Stimulated activated CD8-positive, alpha-beta memory T cell treated with anti-CD3 and anti-CD28 coated beads, Interleukin-4, amount 100 ng/mL, for 1 hour (primary cell): ENCODE measurements at places on chromosomes 1 and 21.

- no peak for DNase-seq
These were observed 44.7 kb downstream of the SLC30A10 start for GRCh38 chr1:219883400-219884332.

GRCh38 chr1:240706150-240706935 lies 94.4 kb upstream of the GREM2 start:
- no peak for DNase-seq

- no peak for DNase-seq
These were observed 244.8 kb downstream of the ASTN1 start for GRCh38 chr1:176919386-176920378.

DNA sequence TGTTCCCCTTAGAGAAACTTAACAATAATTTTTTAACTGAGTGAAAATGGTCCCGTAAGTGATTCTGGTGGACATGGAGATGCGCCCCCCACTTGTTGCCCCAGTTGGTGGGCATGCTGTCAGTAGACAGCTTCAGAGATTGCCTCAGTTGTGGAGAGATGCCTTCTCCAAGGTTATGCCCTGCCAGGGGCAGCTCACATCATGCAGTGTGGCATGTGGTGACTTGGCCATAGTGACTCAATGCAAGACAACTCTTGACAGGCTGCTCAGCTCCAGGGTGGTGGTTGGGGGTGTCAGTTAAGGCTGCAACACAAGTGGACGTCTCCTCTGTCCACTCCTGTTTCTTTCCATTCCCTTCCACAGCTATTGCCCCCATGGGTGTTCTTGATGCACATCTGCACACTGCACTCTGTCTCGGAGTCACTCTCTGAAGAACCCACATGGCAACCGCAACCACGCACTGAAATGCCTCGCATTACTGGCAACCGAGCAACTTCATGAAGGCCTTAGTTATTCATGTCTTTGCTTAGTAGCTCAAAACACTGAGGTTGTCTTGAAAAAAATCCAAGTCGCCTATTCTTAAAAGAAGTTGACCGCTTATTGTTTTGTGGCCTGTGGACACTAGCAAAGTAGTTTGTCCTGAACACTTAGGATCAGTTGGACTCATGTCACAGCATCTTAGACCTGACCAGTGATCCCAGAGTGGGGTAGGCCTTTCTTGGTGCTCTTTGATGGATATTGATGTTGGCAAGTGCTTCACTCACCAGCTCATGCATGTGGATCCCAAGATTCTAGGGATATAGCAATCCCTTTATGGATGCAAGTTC lies 54.8 kb upstream of the USP1 start:
- DNase-seq = no peak

GRCh38 chr1:201364808-201365105 lies 12.7 kb downstream of the TNNT2 start:
- no peak for DNase-seq

- no peak for DNase-seq
These were observed 639.5 kb downstream of the PLPP3 start for GRCh38 chr1:55939866-55940265.

GRCh38 chr1:100565937-100566699 lies 28.2 kb downstream of the GPR88 start:
- DNase-seq = no peak

- no peak for DNase-seq
These were observed 12.4 kb downstream of the NEXN start for GRCh38 chr1:77900687-77901293.

- DNase-seq = no peak
These were observed 431 bp downstream of the CLCN6 start for GRCh38 chr1:11806307-11806936.

GRCh38 chr1:94092210-94092613 lies 28.7 kb downstream of the ABCA4 start:
- DNase-seq = no peak

DNA sequence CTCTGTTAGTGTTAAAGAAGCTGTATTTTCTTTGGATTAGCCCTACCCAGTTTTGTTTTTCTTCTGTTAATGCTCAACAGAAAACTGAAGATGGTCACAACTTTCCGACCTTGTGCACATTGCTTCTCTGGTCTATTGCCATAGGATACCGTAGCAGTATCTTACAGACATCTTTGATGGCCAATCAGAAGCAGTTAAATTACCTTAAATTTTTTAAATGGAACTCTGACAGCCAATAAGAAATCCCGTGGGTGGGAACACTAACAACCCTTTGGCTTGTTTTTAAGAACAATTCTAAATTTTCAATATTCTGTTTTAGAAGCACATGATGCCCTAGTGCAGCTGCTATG lies 17.2 kb downstream of the NFYC start:
- DNase-seq = no peak

GRCh38 chr1:202274611-202275010 lies 67.1 kb downstream of the UBE2T start:
- DNase-seq = peak; percentile 16

- DNase-seq = no peak
These were observed 188.3 kb upstream of the ZRANB2 start for GRCh38 chr1:71269179-71269578.

- DNase-seq = no peak
These were observed 68.7 kb downstream of the RGL1 start for GRCh38 chr1:183873642-183874041.

- peak; percentile 40 for DNase-seq
These were observed 72.7 kb upstream of the AK4 start for GRCh38 chr1:65075123-65075976.

GRCh38 chr21:46226920-46227599 lies 1.5 kb downstream of the LSS start:
- no peak for DNase-seq

DNA sequence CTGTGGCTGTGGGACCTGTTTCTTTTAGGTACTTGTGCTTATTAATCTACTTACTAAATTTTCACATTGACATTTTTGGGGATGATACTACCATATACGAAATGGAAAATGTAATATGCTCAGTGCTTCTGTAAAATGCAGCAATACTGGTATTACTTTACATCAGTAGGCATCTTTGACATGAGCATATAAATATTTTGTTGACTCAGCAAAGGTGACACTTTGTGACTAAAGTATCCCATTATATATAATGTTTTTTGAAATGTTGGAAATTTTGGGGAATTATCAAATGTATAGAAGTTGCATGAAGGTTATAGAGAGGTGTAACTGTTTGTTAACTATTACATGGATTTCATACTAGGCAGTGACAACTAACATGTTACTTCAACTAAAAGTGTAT lies 2.3 kb upstream of the FAM177B start:
- no peak for DNase-seq

DNA sequence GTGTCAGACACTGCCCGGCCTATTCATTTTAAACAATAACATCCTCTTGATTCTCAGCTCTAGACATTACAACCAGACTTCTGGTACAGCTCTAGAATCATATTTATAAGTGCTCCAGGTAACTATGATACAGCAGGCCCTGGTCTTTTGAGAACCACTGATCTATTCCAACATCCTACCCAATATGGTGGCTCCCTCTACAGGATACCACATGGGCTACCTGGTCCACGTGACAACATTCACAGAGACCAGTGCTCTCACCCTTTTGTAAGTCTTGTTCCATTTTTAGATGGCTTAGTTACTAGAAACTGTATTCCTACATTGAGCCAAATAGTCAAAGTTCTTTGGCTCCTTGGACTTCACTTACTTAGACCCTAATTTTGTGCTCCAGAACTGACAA lies 102.9 kb downstream of the PTPN14 start:
- no peak for DNase-seq

DNA sequence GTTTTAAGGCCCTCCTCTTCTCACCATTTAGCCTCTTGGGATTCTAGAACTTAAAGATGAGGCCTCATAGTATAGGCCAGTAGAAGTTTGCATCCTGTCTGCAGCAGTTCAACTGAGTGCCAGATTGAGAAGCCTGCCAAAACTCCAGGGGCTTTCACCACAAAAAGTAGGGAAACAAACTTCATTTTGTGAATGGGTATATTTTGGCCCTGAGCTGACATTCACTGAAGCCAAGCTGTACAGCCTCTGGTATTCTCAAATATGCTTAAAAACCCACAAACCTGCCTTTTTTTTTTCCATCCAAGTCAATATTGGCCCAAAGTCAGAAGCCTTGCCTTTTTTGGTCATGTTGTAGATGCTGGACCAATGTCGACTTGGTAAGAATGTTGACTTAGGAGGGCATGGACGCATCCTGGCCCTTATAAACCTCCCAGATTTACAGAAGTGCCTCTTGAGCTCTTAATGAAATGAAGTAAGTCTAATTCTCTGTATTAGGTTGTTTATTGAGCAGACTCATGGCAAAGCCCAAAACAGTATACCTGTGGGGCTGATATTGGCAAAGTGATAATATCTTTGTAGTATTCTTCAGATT lies 337.5 kb downstream of the CHRM3 start:
- DNase-seq = no peak

GRCh38 chr1:41613689-41614574 lies 129.4 kb upstream of the EDN2 start:
- DNase-seq = no peak

GRCh38 chr1:25572708-25573590 lies 29.5 kb downstream of the LDLRAP1 start:
- DNase-seq = no peak

DNA sequence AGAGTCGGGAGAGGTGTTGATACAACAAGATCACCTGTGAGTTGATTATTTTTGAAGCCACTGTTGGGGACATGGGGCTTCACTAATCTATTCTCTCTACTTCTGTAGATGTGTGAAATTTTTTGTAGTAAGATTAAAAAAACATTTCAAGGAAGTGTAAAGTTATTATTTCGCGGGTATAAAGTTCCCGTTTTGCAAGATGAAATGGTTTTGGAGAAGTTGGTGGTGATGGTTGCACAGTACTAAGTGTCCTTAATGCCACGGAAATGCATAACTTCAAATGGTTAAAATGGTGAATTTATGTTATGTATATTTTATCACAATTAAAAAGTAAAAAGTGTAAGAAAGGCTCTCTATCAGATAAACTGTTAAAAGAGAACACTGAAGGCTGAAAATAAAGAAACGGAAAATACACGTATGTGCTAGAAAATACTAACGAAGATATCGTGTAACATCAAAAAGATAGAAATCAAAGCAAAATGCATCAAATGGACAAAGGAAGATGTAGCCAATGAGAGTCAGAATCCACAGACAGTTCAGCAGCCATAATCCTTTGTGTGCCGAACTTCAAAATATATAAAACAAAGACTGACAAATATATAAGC lies 2.9 kb upstream of the ITGB2 start:
- DNase-seq = no peak

DNA sequence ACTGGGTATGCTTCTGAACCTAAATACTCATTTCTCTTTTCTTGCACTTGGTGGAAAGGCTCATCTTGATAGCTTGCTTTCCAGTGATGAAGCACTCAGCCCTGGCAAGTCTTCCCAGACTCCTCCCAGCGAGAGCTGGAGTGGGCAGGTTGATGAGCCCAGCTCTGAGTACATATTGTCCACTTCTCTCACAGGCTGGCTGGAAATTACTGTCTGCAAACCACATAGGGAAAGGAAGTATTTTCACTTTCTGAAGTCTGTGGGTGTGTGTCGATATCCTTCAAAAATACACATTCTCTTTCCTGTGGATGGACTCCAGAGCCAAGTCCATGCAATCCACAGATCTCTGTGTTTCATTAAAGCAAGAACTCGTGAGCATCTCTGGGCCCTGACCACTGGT lies 38.7 kb upstream of the CNTN2 start:
- DNase-seq = no peak

GRCh38 chr1:233730809-233731208 lies 116.9 kb downstream of the KCNK1 start:
- no peak for DNase-seq

- DNase-seq = no peak
These were observed 13.6 kb upstream of the C1QTNF12 start for GRCh38 chr1:1259951-1260600.

GRCh38 chr1:30437059-30437576 lies 286.3 kb downstream of the MATN1 start:
- no peak for DNase-seq

DNA sequence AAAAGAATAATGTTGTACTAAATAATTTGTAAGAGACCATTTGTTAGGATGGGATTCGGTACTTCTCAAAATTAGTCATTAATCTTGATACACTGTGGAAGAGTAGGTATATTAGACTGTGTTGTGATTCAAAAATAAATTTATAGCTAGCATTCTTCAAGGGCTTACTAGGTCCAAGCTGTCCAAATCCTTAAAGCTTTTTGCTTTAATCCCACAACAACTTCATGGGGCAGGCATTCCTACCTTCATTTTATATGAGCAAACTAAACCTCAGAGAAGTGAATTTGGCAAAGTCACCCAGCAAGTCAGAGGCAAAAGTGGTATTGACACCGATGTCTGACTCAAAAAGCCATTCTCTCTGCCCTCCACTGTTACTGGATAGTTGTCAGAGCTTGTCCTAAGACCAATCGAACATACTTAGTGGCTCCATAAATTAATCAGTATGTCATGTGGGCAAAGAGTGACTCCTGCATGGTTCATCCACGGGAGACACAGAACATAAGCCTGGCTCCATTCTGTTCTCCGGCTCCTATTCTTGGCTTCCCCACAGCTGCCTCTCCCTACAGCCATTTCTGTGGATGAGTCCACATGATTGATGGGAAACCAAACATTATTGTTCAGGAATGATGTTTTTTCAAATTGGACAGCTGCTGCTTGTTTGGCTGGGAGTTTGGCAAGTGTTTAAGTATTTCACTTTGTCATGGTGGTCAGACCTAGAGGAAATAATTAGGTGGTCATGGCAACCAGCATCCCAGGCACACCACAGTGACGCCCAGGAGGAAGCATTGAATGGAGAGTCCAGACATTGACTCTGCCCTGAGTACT lies 133.4 kb upstream of the FGGY start:
- DNase-seq = no peak

DNA sequence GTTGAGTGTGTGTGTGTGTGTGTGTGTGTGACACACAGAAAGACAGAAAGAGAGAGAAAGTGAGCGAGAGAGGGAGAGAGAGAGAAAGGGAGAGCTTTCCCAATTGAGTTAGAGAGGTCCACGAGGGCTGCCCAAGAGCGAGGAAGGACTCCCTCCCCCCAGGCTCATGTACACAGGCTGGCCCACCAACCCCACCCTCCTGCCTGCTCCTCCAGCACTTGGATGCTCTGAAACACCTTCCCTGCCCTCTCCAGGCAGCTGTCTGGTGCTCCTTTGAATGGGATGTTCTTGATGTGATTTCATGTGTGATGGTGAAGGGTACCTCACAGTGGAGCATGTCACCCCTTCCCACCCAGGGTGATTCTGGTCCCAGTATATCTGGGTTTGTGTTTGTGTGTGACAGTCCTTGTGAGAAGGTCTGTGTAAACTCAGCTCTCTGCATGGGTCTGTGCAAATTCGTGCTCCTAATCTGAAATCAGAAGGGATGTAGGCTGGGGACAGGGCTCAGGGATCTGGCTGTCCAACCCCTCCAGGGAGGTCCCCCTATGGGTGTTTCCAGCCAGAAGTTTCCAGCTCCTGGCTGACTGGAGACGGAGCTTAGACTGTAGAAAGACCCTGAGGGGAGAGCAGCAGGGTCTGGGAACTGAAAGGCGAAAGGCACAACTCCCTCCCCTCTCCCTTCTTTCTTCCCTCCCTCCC lies 6.8 kb upstream of the PEAR1 start:
- no peak for DNase-seq

DNA sequence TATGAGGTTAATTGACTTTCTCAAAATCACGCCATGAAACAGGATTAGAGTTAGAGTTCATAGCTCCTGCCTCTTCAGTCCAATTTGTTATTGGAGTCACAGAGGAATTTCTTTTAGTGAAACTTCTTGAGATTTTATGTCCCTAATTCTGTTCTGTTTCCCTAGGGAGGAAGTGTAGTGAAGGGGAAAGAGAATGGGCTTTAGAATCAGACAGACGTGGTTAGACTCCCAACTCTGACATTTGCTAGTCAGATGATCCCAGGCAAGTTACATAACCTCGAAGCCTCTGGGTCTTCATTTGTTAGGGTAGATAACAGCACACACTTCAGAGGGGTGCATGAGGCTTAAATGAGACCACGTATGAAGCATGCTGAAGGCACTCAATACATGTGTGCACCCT lies 83.9 kb downstream of the ASTN1 start:
- DNase-seq = no peak
